CD4-positive, alpha-beta memory T cell (primary cell): ENCODE measurements at places on chromosomes 11 and 22.

GRCh38 chr11:111793863-111794262 is 27.7 kb upstream of the PPP2R1B start:
- no peak overlapping the region for H3K4me3 ChIP-seq
- no peak overlapping the region for H3K27ac ChIP-seq
- H3K27me3 ChIP-seq, result no peaks in the 10 kb centered on the region
- H3K36me3 ChIP-seq, result no peaks in the 10 kb centered on the region
- no peaks in the 10 kb centered on the region for H3K4me1 ChIP-seq

DNA sequence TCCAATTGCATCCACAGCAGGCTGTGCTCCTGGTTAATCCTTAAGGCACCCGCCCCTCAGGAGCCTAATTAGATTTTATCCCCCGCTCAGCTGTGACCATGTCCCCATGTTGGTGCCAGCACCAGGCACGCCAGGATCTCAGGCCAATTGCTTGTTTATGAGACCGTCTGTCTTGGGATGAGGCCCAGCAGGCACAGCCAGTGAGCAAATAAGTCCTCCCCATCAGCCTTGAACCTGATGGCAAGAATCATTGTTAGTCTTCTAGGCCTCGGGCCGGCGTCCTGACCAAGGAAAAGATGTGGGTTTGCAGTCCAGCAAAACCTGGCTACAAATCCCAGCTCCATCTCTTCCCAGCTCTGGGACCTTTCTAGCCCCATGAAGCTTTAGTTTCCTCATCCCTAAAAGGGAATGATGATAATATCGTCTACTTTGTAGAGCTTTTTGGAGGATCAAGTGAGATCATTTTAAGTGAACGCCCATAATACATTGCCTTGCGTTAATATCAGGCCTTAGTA is 57.3 kb downstream of the TP53I11 start:
- H3K27ac ChIP-seq, result no peak overlapping the region
- H3K4me3 ChIP-seq, result no peak overlapping the region
- no peaks in the 10 kb centered on the region for H3K27me3 ChIP-seq
- no peak for DNase-seq
- no peaks in the 10 kb centered on the region for H3K4me1 ChIP-seq
- H3K36me3 ChIP-seq, result no peaks in the 10 kb centered on the region

DNA sequence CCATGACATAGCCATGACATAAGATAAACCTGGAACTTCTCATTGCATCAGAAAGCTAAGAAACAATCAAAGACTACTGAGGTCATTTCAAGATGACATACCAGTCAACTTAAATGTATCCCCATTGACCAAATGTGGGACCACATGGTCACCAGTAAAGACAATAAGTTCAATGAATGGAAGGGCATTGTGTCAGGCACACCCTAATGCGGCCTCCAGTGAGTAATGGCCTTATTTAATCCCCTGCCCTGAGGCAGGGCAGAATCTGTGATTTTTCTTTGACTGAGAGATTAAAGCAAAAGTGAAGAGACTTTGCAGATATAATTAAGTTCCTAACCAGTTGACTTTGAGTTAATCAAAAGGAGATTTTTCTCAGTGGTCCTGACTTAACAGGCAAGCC is 17.3 kb upstream of the SYT8 start:
- no peaks in the 10 kb centered on the region for H3K36me3 ChIP-seq
- no peaks in the 10 kb centered on the region for H3K27me3 ChIP-seq
- no peak for DNase-seq
- H3K27ac ChIP-seq, result no peak overlapping the region
- no peaks in the 10 kb centered on the region for H3K4me1 ChIP-seq
- no peak overlapping the region for H3K4me3 ChIP-seq

DNA sequence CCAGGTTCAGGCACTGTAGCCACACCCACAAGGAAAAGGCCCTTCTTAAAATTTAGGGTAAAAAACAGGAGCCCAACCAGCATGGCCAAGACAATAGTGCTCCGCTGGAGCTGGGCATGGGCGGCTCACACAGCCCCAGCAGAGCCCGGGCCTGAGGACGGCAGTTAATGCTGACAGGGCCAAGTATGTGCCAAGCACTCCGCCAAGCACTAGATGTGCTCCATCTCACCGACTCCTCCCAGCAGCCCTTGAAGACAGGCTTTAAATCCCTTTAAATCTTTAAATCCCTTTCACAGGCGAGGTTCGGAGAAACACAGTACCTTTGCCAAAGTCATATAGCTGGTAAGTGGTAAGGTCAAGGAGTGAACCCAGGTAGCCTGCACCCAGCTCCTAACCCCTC is 4.8 kb downstream of the ARFGAP2 start:
- no peak for DNase-seq
- no peak overlapping the region for H3K27ac ChIP-seq
- no peak overlapping the region for H3K4me3 ChIP-seq
- H3K36me3 ChIP-seq, result peaks cover 73% of the 10 kb centered on the region
- H3K4me1 ChIP-seq, result peaks cover 30% of the 10 kb centered on the region
- H3K27me3 ChIP-seq, result no peaks in the 10 kb centered on the region

DNA sequence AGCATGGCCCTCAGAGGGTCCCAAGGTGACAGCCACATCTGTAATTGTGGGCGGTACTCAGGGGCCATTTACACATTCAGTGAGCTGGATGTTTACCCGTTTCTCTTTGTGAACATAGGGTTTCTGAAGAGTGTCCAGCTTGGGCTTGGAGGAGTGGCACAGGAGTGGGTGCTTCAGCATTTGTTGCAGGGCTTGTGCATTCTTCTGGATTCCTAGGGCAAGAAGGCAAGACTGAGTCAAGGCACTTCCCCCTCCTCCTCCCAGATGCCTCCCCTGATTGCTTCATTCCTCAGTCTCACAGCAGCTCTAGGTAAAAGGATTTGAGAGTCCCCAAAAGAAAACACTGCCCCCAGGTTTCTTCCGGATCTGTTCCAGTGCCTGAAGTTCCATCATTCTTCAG is 95.4 kb downstream of the RNF169 start:
- no peaks in the 10 kb centered on the region for H3K27me3 ChIP-seq
- H3K36me3 ChIP-seq, result peaks cover 27% of the 10 kb centered on the region
- no peak overlapping the region for H3K27ac ChIP-seq
- no peak overlapping the region for H3K4me3 ChIP-seq
- DNase-seq, result no peak
- peaks cover 15% of the 10 kb centered on the region for H3K4me1 ChIP-seq

- no peak overlapping the region for H3K4me3 ChIP-seq
- no peaks in the 10 kb centered on the region for H3K36me3 ChIP-seq
- H3K27me3 ChIP-seq, result no peaks in the 10 kb centered on the region
These were observed 53.8 kb upstream of the BIRC3 start for GRCh38 chr11:102263379-102264003.

DNA sequence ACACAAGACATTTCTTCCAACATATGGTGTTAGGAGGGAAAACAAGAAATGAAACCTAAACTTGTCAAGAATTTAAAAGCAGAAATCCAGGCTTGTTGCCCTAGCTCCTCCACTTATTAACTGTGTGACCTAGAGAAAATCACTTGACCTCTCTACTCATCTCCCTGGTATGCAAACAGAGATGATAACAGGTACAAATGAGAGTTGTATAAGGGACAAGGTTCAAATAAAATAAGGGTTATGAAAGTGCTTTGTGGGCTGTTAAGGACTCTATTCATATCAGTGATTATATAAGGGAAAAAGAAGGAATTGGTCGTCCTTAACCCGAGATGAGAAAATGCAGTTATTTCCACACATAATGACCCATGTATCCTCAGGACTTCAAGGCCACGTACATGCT is 372.7 kb upstream of the TENM4 start:
- H3K36me3 ChIP-seq, result no peaks in the 10 kb centered on the region
- DNase-seq, result no peak
- no peak overlapping the region for H3K4me3 ChIP-seq
- H3K4me1 ChIP-seq, result no peaks in the 10 kb centered on the region

- DNase-seq, result no peak
- no peak overlapping the region for H3K27ac ChIP-seq
- no peaks in the 10 kb centered on the region for H3K27me3 ChIP-seq
- no peak overlapping the region for H3K4me3 ChIP-seq
These were observed 61.5 kb downstream of the SYN3 start for GRCh38 chr22:32996702-32997101.

GRCh38 chr11:67482275-67482826 is 475 bp upstream of the AIP start:
- peak overlapping the region; percentile 91 for H3K27ac ChIP-seq
- peak overlapping the region; percentile 78 for H3K4me3 ChIP-seq

GRCh38 chr22:31344578-31345330 is 1.4 kb downstream of the PATZ1 start:
- peaks cover 29% of the 10 kb centered on the region for H3K36me3 ChIP-seq
- peak overlapping the region; percentile 56 for H3K27ac ChIP-seq
- H3K4me1 ChIP-seq, result peaks cover 60% of the 10 kb centered on the region
- peak overlapping the region; percentile 0 for H3K4me3 ChIP-seq

DNA sequence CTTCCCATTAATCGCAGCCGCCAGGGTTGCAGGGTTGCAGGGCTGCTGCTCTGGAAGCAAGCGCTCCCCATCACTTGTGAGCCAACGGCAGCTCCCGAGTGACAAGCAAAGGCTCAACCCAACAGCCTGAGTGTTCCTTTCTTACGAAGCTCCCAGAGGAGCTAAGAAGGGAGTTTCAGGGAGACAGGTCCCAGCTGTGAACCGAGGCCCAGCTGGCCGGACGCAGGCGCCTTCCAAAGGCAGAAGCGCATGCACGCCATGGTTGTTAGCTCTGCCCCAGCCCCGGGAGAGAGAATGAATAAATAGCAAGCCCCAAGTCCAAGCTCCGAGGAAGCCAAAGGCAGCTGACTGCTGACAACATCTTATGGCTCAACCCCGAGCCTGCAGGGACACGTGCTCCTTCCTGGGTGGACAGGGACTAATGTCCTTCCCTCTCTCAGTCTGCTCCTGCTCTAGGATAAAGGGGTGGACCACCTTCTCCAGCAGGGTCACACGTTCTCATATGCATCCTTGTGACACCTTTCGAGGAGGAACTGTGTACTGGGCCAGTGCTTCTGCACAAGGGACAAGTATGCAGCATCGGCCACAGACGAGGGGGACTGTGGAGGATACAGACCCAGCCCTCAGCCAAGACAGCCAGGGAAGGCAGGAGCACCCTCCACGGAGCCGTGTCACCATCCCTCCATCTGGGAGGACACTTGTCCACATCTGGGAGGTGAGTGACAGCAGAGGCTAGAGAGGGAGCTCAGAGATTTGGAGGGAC is 29.9 kb downstream of the SHANK2 start:
- H3K27me3 ChIP-seq, result no peaks in the 10 kb centered on the region
- no peak for DNase-seq
- no peak overlapping the region for H3K4me3 ChIP-seq
- no peaks in the 10 kb centered on the region for H3K4me1 ChIP-seq
- H3K36me3 ChIP-seq, result no peaks in the 10 kb centered on the region

GRCh38 chr22:43197271-43197941 is 10.5 kb upstream of the TTLL12 start:
- no peak for DNase-seq
- no peaks in the 10 kb centered on the region for H3K36me3 ChIP-seq
- H3K4me3 ChIP-seq, result no peak overlapping the region
- no peak overlapping the region for H3K27ac ChIP-seq

- no peaks in the 10 kb centered on the region for H3K36me3 ChIP-seq
- no peak overlapping the region for H3K27ac ChIP-seq
- H3K4me3 ChIP-seq, result no peak overlapping the region
These were observed 126.1 kb downstream of the DSCAML1 start for GRCh38 chr11:117670924-117671323.

DNA sequence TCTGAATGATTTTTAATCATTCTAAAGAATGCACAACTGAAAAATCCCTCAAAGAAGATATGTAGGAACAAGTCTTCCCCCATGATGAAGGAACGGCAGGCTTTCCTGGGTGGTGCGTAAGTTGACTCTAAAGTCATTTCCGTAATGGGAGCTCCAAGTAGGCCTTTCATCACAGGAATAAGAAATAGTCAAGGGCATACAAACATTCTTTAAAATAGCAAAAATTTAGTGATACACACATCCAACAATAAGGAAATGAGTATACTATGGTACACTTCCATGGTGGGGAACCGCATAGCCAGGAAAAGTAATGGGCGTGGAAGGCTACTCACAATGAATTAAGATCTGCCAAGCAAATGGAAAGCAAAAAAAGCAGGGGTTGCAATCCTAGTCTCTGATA is 10.7 kb downstream of the CD59 start:
- H3K27me3 ChIP-seq, result no peaks in the 10 kb centered on the region
- no peak for DNase-seq
- H3K4me3 ChIP-seq, result no peak overlapping the region
- H3K36me3 ChIP-seq, result peaks cover 4% of the 10 kb centered on the region
- H3K27ac ChIP-seq, result no peak overlapping the region
- H3K4me1 ChIP-seq, result peaks cover 24% of the 10 kb centered on the region

DNA sequence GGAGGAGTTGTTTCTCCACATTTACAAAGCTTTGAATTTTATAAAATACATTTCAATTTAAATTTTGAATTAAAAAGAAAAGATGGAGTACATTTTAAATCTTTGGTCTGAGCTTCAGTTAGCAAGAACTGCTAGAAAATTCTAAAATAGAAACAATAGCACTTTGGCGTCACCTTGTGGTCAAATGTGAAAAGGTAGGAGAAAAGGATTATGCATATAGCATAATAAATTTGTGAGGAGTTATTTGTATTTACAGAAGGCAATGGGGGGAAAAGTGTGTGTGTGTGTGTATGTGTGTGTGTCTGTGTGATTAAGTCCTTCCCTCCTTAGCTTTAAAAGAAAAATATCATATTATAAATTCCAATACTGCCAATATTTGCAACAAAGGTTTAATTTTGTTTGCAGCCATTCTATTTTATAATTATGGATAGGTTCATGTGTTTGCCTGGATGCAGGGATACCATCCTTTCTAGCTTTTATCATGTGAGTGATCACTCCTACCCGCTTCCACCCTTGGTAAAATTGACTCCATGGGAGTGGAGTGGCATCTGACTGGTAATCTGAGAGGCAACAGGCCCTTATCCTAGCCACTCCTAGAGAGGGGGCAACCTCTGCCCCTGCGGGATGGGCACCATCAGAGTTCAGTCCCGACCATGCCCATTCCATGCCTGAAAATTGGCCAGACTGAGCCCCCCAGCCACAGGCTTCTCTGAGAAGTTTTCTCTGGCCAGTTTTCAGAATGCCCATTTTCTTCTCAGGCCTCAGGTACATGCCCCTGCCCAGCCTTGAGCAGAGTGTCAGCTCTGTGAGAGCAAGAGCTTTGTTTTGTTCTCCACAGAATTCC is 13.6 kb upstream of the LGR4 start:
- DNase-seq, result peak; percentile 49
- H3K4me1 ChIP-seq, result no peaks in the 10 kb centered on the region
- H3K4me3 ChIP-seq, result no peak overlapping the region
- H3K27me3 ChIP-seq, result no peaks in the 10 kb centered on the region
- H3K36me3 ChIP-seq, result no peaks in the 10 kb centered on the region
- no peak overlapping the region for H3K27ac ChIP-seq

- no peak overlapping the region for H3K27ac ChIP-seq
- no peak overlapping the region for H3K4me3 ChIP-seq
- H3K36me3 ChIP-seq, result no peaks in the 10 kb centered on the region
- H3K27me3 ChIP-seq, result no peaks in the 10 kb centered on the region
These were observed 12.9 kb upstream of the EHD1 start for GRCh38 chr11:64891215-64891848.

DNA sequence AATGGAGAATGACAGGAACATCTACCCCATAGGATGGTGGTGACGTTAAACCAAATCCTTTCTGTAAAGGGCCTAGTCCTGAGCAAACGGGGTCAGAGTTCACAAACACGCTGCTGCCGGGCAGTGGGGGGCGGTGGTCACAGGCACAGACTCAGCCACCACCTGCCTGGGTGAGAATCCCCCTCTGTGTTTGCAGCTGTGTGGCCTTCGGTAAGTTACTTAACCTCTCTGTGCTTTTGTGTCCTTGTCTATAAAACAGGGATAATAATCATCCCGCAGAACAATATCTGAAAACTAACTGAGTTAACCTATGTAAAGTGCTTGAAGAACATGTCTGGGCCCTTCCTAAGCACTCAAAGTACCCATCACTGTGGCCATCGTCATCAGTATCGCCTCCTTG is 26.0 kb upstream of the PDGFB start:
- no peak overlapping the region for H3K4me3 ChIP-seq
- no peaks in the 10 kb centered on the region for H3K36me3 ChIP-seq
- H3K4me1 ChIP-seq, result no peaks in the 10 kb centered on the region
- DNase-seq, result no peak
